ENCODE measurements at places on chromosomes 16 and 17. TPM values are rescaled to one million over a fixed set of nuclear protein-coding genes. Genes with fewer than 3 reads are reported as not detected.
A peak's percentile ranks its signal among the peaks of the same experiment; 100 is the strongest.

The SDR42E2 gene
- total RNA-seq: not detected

The G6PC1 gene
- not detected for total RNA-seq

The NOG gene
- total RNA-seq: 2.3 TPM

The RETREG3 gene
- 56.6 TPM for total RNA-seq

The SLC38A8 gene
- total RNA-seq: not detected

- no peak for DNase-seq
Observed at GRCh38 chr17:76912421-76913164, 44.4 kb downstream of the MGAT5B start.

DNA sequence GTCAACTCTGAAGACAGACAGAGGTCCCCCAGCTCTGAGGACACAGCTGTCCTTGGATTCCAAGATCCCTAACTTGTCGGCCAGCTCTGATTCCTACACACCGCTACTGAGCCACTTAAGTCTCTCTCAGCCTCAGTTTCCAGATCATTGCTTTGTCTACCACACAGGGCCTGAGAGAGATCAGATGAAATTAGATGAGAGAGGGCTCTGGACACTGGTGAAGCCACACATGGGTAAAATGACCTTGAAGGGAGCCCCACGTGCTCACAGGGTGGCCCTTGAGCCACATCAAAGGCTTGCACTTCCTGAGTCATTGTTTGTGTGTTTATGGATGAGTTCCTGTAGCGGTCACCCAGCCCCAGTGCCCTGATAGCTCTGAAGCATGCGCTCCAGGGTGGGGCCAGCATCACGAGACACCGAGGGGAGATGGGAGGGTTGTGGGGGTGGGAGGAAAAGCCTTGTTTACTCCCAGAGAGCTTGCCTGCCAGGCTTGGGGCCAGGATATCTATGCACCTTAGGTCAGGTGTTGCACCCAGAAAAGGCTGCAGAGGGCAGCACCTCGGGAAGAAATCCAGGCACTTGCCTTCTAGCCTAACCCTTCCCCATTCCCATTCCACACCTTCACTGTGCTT is 32.7 kb upstream of the SLC6A2 start:
- DNase-seq: peak; percentile 92

The P2RX5 gene
- total RNA-seq: 0.57 TPM

DNA sequence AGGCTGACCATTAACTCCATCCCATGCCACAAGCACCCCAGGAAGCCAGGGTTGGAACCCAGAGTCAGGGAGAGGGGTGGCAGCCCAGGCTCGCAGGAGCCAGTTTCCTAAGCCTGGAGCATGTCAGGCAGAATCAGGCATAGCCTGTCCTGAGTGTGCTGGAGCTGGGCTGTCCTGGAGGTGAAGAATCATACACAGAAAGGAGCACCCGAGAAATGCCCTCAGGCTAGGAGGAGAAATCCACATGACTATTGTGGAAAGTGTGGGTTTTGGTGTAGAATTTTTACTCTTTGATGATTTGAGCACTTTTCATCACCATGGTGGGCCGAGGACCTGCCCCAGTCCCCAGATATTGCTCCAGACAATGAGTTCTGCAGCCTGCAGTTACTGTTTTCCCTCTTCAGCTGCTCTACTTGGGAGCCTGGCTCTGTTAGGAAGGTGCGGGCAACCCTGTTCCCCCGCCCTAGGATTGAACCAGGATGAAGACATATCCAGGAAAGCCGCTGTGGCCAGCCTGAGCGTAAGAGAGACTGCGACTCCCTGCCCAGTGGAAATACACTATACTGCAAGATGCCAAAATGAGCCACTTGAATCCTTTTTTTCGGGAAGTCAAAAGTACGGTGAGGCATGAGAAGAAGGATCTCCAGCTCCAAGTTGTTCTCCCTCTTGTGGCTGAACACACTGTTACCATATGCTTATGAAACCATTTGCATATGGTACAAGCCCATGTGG is 29.0 kb upstream of the HEATR6 start:
- peak; percentile 36 for DNase-seq

The SNX20 gene
- not detected for total RNA-seq

The FBXO31 gene
- 18.6 TPM for total RNA-seq

The PPM1E gene
- total RNA-seq: 1.6 TPM

GRCh38 chr17:28402224-28402630 is 3.8 kb downstream of the SLC46A1 start:
- DNase-seq: peak; percentile 92

The GAST gene
- not detected for total RNA-seq

GRCh38 chr17:66392783-66393437 is 90.5 kb downstream of the PRKCA start:
- DNase-seq: no peak

DNA sequence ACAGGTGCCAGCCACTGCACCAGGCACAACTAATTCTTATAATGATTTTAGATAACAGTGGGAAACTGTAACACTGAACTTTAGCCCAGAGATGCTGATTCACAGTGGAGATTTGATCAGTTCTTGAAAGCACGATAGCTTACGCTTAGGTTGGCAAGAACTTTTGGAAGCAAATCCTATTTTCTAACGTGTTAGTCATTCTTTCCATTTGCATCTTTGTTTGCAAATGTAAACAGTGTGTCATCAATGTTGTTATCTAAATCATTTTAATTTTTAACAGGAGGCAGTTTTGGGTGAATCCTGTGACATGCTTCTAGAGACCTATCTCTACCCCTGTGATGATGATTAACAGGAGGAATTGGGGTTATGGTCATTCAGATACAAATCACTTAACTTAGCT is 35.7 kb upstream of the GNA13 start:
- no peak for DNase-seq

The UTS2R gene
- not detected for total RNA-seq

GRCh38 chr17:61353615-61354014 is 46.0 kb upstream of the TBX2 start:
- no peak for DNase-seq

DNA sequence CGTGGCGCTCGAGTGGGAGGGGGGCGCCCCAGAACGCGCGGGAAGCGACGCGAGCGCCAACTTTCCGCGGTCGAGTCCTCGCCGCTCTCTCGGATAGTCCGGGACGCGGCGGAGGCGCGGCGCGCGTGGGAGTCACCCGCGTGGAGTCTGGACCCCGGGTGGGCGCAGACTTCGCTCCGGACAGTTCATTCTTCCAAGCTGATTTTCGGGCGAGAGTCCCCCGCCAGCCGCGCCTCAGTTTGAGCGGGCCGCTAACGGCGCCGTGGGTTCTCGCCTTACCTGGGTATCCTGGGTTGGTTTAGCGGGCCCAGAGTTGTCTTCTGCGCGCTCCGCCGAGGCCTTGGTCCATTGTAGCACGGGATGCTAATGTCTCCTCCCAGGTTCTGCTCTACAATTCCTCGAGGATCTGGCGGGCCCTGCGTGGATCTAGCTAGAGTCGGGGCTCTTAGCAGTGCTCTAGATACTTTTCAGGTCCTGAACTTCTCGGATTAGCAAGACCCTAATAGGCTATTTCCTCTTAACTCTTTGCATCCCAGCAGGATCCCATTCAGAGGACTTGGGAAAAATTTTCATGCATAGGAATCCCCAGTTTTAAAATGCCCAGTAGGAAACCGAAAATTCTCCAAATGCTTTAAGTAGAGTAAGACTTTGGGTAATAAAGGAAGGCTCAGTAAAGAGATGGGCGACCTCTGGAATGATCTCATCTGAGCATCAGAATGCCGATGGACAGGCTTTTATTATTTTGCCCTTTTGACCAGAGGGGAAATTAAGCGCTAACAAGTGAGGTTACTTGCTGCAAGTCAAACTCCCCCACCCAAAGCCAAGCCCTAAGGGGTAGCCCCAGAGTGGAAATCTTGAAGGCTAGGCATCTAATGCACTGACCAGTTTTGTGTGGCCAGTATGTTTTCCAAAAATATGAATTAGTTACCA is 537 bp upstream of the GJC1 start:
- DNase-seq: peak; percentile 88

The CDRT15L2 gene
- not detected for total RNA-seq

- no peak for DNase-seq
Observed at GRCh38 chr17:78885956-78886355, 17.0 kb downstream of the CEP295NL start.

The HSDL1 gene
- total RNA-seq: 45.9 TPM

- peak; percentile 36 for DNase-seq
Observed at GRCh38 chr17:83064732-83065659, 14.4 kb upstream of the METRNL start.

DNA sequence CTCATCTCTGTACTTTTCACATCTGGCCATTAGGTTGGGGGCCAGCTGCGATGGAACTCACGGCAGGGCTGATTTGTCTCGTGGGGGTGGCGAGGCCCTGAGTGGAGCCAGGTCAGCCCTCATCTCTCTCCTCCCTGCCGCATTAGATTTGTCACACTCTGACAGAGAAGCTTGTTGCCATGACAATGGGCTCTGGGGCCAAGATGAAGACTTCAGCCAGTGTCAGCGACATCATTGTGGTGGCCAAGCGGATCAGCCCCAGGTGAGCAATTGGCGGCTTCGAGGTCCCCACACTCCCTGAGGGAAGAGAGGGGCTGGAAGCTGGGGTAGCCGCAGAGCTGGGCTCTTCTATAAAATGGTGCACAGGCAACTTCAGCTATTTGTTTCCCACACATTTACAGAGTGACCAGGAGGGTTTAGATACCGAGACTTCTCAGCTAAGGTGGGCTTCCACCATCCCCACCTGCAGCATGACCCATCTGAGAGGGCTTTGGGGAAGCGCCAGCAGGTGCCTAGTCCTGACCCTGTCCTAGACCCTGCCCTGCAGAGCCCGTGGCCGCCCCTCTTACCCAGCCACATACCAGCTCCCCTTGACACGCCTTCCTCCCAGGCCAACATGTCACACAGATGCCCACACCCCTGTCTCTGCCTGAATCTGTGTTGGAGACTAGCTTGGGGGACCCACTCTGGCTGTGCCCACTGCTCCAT is 8.4 kb downstream of the TMEM98 start:
- DNase-seq: peak; percentile 53

DNA sequence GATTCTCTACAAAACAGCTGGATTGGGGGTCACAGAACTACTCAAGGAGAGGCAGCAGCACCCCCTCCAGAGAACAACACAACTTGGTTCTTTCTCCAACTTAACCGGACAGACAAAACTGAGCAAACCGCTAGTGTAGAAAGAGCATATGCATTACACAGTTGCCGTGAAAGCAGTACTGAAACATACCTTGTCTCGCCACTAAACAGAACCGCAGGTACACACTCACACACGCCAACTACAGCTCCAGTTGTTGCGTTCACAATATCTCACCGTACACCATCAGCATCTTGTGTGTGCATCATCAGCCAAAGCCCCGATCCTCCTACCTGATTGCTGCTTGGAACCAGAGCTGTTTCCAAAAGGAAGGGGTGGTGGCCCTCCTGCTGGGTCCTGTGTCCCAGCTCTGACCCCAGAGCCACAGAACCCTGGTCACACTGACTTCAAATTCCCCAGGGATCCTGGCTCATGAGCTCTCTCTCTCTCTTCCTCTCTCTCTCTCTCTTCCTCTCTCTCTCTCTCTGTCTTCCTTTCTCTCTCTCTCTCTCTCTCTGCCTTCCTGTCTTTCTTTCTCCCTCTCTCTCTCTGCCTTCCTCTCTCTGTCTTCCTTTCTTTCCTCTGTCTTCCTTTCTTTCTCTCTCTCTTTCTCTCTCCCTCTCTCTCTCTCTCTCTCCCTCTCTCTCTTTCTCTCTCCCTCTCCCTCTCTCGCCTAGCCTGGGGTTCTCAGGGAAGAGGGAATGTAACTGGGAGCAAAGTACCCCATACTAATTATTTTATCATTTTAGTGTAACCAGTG is 8.4 kb downstream of the PIMREG start:
- DNase-seq: no peak

The MMP25 gene
- 5.8 TPM for total RNA-seq

The ADAP2 gene
- total RNA-seq: 1.8 TPM

Measured in endodermal cell (in vitro differentiated cells).